Stimulated activated CD8-positive, alpha-beta memory T cell treated with anti-CD3 and anti-CD28 coated beads, Interleukin-15, amount 100 ng/mL, for 4 hours (primary cell): ENCODE measurements at places on chromosomes 6 and 20.
A peak's percentile ranks its signal among the peaks of the same experiment; 100 is the strongest.

- no peak for DNase-seq
Measured at GRCh38 chr6:121559611-121560269, 124.3 kb downstream of the GJA1 start.

DNA sequence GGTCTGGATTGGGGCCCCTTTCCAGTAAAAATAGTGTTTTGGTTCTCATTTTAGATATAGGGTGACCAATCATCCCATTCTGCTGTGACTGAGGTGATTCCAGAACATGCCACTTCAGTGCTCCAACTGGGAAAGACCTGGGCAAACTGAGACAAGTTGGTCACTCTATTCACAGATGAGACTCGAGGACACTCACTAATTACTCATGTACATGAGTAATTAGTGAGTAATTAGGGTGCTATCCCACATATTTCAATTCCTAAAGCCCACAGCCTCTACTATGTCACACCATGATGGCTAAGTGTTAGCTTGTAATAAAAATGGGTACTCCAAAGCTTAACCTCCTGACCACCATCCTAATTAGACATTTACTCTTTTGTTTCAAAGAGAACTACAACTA, 86.0 kb downstream of the CBLN4 start:
- no peak for DNase-seq

GRCh38 chr20:45972500-45973183, 639 bp upstream of the ZNF335 start:
- no peak for DNase-seq

DNA sequence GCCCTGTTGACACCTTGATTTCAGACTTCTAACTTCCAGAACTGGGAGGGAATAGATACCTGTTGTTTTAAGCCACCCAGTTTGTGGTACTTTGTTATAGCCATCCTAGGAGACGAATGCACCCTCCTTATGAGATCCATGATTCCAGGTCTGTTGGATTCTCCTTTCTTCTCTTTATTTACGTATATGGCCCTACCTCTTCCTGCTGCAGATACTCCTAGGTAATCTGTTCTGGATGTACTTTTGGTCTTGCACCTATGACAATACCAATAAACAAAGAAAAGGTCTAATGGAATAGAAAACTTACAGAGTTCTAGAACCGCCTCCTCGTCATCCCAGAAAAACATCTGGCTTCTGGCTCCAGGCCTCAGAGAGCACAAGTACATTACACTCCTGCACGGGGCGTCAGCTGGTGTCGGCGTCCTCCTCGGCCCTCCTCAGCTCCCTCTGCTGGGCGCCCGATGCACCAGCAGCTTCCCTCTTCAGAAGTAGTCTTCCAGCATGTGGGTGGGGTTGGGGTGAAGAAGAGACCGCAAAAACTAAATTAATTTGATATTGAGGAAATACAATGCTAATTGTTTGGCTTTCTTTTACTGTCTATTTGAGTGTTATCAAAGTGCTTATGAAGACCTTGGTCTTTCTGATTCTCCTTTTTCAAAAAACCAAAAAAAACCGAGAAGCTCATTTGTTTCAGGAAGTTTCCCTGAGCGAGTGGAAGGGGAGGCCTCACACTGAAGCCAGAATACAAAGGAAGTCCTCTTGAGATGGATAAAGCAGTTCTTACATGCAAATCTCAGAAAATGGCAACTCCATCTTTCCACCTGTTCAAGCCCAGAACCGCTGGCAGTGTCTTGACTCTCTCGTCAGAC, 9.7 kb upstream of the ATXN1 start:
- peak; percentile 48 for DNase-seq

DNA sequence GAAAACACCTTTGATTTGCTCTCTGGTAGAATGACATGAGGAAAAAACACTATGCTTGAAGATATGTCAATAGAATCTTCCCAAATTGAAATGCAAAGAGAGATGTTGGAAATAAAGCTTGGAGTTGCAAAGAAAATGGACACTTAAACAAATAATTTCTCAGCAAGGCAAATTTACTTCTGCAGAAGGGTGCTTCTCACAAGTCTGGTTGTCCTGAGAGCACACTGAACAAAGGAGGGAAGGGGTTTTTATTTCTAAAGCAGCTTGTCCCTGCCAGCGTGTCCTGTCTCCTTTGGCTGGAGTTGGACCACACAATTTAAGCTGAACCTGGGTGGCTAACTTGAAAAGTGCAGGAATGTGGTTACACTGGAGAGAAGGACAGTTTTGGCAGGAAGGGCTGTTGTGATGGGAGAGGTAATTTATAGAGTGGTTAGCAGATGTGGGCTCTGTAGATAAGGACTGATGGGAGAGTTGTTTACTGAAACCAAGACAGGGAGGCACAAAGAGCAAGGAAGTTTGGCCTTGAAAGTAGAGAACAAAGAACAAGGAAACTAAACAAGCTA, 454.6 kb upstream of the EYS start:
- DNase-seq, result no peak

GRCh38 chr6:28368522-28368921, 18.8 kb downstream of the ZKSCAN3 start:
- DNase-seq, result no peak

- DNase-seq, result no peak
Measured at GRCh38 chr6:31723245-31723979, at the start of gene MPIG6B. TSS of gene MPIG6B (plus strand) at chr6:31723373. CDS start at chr6:31723384, 11 bp downstream.

GRCh38 chr6:157017861-157018260, 240.7 kb downstream of the ARID1B start:
- no peak for DNase-seq

DNA sequence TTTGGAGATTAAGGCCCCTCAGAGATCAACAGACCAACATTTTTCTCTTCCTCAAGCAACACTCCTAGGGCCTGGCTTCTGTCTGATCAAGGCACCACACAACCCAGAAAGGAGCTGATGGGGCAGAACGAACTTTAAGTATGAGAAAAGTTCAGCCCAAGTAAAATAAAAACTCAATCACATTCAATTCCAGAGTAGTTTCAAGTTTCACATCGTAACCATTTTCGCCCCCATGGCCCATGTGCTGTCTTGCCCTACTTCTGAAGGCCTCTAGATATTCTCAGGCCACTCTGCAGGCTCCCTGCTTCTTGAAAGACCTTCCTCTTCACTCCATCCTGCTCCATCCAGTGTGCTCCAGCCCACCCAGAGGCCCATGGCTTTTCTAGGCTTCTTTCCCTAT, 4.2 kb downstream of the IL17A start:
- DNase-seq, result no peak

GRCh38 chr6:35267446-35267845, 7.9 kb downstream of the ZNF76 start:
- DNase-seq, result no peak

DNA sequence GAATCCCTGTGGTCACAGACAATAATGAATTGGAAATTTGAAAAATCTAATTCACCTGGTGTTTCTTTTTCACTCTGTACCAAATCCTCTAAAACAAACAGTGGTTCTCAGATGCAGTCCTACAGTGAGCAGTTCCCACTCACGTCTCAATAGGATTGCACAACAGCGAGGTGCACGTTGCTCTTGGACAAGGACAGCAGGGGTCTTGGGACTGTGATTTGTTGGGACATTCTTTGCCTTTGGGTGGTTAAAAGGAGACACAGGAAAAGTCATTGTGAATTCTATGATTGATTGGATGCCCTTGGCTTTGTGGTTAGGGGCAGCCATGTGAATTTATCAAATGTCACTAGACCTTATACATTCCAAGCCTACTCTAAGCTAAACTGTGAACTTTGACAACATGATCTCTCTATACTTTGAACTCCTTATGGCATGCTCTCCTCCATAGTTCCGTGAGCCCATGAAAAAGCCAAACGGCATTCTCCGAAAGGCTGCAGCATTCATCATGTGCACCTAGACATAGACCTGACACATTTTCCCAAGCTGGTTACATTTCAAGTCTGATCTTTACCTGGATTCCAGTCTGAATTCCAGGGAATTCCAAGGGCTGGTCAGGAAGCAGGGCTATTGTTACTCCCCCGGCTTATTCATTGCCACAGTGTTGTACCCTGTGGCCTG, 647 bp downstream of the UNC93A start:
- no peak for DNase-seq

DNA sequence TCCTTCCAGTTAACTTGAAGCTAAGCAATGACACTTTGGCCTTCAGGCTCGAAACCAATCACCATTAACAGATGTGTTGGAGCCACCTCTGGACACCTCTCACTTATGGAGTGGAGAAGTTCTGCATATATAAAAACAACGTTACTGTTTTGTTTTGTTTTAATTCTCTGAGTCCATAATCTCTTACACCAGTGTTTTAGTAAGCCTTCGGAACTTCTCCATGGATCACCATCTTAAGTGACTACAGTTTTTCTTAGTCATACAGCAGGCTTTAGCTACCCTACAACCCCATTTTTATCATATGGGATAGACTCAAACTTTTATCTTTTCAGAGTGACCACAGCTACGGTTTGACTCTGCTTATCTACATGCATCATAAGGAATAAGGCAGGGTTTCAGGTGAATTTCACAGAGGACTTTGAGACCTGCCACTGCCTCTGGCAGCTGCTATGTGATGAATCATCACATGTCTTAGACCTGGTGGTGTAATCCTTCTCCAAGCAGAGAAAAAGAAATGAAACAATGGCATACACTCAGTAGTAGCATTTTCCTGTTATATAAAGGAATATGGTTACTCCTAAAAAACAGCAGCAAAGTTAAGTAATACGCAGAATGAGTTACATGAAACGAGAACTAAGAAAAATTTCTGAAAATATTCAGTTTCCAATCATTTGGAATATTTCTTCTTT, 5.5 kb upstream of the HDDC2 start:
- DNase-seq, result no peak
